ENCODE measurements at places on chromosomes 13 and 19. TPM values are rescaled to one million over a fixed set of nuclear protein-coding genes. Genes with fewer than 3 reads are reported as not detected.

GRCh38 chr13:28590461-28590860, 68.5 kb upstream of the POMP start:
- DNase-seq = no peak

DNA sequence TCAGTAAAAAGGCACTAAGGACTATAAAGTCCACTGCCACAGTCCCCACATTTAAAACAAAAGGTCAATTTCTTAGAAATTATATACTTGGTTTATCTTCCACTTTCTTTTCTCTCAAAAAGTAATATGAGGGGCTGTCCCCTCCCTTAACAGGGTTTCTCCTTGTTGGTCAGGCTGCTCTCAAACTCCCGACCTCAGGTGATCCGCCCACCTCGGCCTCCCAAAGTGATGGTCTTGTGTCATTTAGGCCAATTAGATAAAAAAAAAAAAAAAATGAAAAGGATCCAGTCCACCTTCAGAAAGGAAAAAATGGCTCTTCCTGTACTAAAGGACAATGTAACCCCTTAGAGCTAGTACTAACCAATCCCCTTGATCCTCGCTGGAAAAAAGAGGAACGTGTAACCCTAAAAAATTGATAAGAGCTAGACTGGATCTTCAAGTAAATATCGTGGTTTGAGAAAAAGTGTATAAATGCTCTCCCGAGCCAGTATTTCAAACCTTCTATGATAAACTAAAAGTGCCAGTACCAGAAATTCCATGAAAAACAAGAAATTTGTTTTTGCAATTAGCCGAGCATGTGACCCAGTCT, 9.0 kb upstream of the CD70 start:
- DNase-seq = no peak

GRCh38 chr19:18906605-18907519, 10.9 kb upstream of the CERS1 start:
- no peak for DNase-seq

GRCh38 chr19:47343194-47343802, 5.8 kb upstream of the DHX34 start:
- DNase-seq = no peak

DNA sequence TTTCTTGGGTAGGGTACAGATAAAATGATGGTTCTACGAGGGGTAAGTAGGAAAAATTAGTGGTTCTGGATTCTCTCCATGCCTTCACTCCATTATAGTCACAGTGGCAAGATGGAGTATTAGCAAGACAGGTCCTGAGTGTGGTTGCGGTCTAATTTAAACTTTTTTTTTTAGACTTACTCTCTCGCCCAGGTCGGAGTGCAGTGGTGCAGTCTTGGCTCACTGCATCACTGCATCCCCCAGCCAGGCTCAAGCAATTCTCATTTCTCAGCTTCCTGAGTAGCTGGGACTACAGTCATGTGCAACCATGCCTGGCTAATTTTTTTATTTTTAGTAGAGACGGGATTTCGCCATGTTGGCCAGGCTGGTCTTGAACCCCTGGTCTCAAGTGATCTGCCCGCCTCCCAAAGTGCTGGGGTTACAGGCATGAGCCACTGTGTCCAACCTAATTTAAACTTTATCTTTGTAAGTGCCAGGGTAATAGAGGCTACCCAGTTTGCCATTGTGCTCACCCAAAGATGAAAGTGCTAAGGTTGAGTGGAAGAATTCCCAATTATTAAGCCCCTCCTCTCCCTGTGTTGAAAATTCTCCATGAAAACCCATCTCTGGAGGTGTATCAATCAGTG, 135.6 kb downstream of the TM9SF2 start:
- no peak for DNase-seq

The MYH14 gene
- not detected for total RNA-seq

The MUC16 gene
- total RNA-seq = not detected

The ZNF440 gene
- 10.8 TPM for total RNA-seq
